ENCODE measurements at places on chromosomes 5 and 9. TPM values are rescaled to one million over a fixed set of nuclear protein-coding genes. Genes with fewer than 3 reads are reported as not detected.

WWC1 gene
- total RNA-seq, result 7.6 TPM

ST8SIA4 gene
- 4.1 TPM for total RNA-seq

SELENOP gene
- total RNA-seq, result 373 TPM

GPR21 gene
- 0.19 TPM for total RNA-seq

SLC34A3 gene
- total RNA-seq, result not detected

FRMD3 gene
- 0.05 TPM for total RNA-seq

CMBL gene
- 24.8 TPM for total RNA-seq

PLK2 gene
- 357 TPM for total RNA-seq

ARID3C gene
- total RNA-seq, result 0.34 TPM

PITX1 gene
- 0.78 TPM for total RNA-seq

TNC gene
- total RNA-seq, result 1.2 TPM

HMHB1 gene
- total RNA-seq, result not detected

NTRK2 gene
- total RNA-seq, result 1.2 TPM

SPINK4 gene
- total RNA-seq, result not detected

SLC12A7 gene
- total RNA-seq, result 15.0 TPM

NMUR2 gene
- not detected for total RNA-seq

RBM27 gene
- total RNA-seq, result 11.1 TPM

CTXN3 gene
- total RNA-seq, result not detected

Measured in cardiac ventricle fibroblast (primary cell).